ENCODE measurements at places on chromosomes 2 and 18.

DNA sequence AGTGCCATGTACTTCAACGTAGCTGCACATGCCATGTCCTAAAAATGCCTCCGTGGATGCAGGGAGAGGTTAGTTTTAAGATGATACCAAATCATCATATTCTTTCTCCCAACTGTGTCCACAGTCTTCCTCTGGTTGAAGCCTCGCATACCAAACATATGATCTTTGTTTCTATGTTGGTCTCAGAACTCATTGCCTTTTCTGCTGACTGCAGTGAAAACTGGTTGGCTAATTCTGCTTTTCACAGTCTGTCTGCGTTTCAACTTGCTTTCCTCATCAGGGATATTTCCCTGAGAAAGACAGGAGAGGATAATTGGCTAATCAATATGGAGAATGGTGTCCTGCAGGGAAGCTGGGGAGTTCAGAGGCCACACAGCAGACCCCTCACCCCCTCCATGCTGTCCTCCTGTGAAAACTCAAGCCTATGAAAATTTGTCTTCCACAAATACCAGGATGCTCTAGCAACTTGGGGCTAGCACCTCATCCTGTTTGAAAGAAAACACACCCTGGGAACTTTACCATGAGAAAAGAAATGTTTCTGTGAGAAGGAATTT is 192.2 kb upstream of the PXDN start:
- DNase-seq: no peak

- no peak for DNase-seq
Observed at GRCh38 chr2:207883002-207883780, 113.5 kb upstream of the FZD5 start.

GRCh38 chr2:168304024-168304681 is 56.8 kb upstream of the STK39 start:
- no peak for DNase-seq

DNA sequence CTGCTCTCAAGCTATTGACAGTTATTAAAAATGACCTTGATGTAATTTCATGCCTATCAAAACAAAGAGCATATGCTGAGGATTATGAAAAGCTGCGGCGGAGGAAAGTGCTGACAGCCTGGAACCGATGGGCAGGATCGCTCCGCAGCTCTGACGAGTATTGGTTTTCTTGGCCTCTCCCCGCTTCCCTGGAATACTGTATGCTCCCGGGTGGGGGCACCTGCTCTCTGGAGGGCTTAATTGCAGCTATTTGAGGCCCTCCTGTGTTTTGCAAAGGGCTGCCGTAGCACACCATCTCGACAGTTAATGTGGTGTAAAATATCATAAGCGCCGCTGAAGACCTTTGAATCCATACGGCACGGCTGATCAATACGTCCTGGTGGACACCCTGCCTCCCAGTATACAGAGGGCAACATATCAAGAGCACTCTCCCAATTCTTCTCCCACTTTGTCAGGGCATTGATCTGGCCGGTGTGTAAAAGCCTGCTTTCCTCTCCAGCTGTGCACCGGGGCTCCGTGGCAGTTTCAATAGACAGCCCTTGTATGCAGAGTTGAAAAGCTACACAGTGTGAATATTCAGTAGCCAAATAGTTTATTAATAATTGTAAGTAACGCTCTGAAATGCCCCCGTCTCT is 662.4 kb downstream of the GALR1 start:
- peak; percentile 79 for DNase-seq

GRCh38 chr2:96762529-96763311 is 2.0 kb downstream of the CNNM4 start:
- no peak for DNase-seq

Measured in NCI-H1417 treated with DMSO at 0.1 percent for 48 hours (cell line).